ENCODE measurements at places on chromosomes 4 and X.

DNA sequence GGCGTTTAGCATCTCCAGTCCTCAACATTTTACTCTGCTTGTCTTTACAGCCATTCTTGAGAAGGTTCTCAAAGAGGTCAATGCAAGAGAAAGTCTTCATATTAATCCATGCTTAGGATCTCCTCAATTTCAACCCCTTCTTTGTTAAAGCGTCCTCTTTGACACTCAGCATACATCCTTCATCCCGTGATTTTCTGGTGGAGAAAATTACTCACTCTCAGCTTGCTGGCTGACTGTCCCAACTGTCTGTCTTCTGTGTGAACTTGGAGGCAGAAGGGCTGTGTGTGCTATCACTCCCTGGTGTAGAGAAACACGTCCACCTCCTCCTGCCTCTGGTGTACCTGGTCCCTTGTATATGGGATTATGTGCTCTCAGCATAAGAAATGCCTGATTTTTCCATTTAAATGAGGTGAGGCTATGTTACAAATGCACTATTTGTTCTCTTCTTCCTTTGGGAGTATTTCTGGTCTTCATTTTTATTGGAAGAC is 57.8 kb downstream of the GALNT7 start:
- no peak for DNase-seq

GRCh38 chr4:89834486-89835209 is 2.3 kb downstream of the SNCA start:
- DNase-seq = no peak

- DNase-seq = no peak
Measured at GRCh38 chrX:26915064-26915463, 548.1 kb downstream of the PPP4R3C start.

DNA sequence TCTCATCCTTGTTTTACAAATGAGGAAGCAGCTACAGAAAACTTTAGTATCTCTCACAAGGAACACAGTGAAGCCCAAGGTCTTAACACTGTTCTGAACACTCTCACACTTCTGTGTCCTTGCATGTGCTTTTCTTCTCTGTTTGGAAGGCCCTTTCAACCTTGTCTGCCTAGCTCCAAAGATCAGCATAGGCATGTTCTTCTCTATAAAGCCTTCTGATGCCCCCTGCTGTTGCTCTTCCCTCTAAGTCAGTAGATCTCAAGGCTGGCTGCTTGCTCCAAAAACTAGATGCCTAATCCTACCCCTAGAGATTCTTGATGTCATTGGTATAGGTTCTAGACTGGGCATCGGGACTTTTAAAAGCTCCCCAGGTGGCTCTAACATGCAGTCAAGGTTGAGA is 5.9 kb downstream of the APOO start:
- peak; percentile 90 for DNase-seq

GRCh38 chr4:78644744-78645330 is 93.3 kb downstream of the ANXA3 start:
- DNase-seq = peak; percentile 39

DNA sequence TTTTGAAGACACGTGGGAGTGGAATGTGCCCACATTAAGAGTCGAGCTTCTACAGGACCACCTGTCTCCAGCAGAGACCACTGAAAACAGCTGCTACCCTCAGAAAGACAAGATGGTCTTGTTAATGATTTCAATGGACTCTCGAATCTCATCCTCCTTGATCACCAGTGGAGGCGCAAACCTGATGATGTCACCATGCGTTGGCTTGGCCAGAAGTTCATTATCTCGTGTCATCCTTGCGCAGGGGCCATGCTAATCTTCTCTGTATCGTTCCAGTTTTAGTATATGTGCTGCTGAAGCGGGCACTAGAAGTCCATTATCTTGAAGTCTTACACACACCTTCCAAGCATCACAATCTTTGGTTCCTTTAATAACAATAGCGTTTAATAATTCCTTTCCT is 23.3 kb downstream of the SPACA5B start:
- DNase-seq = no peak

DNA sequence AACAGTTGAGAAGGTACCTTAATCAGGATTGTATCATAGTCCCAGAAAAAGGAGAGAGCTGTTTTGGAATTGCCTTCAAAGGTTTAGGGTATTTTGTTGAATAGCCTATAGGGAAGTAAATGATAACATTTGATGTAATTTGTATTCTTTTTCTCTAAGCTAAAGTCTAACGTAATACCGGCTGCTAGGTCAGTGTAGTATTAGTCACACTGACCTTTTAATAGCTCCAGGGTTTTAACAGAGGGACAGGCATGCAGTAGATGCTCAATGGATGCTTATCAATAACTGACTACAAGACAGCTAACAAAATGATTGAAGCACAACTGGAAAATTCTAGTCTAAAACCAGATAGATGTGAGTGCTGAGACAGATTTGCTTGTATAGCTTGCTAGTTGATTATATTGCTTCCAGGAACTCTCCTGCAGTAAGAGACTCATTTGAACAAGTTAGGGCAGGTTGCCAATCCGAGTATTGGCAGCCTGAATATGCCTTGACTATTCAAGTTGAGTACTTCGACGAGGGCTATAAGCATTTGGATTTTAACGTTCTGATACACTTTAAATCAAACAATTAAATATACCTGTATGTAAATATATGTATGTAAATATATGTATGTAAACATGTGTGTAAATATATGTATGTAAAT is 16.5 kb upstream of the PNPLA4 start:
- DNase-seq = no peak

GRCh38 chrX:150465881-150466775 is 102.3 kb upstream of the MTM1 start:
- DNase-seq = no peak

GRCh38 chr4:86151196-86151595 is 208.7 kb downstream of the MAPK10 start:
- no peak for DNase-seq

- no peak for DNase-seq
Measured at GRCh38 chr4:159232465-159233106, 129.7 kb downstream of the RAPGEF2 start.

DNA sequence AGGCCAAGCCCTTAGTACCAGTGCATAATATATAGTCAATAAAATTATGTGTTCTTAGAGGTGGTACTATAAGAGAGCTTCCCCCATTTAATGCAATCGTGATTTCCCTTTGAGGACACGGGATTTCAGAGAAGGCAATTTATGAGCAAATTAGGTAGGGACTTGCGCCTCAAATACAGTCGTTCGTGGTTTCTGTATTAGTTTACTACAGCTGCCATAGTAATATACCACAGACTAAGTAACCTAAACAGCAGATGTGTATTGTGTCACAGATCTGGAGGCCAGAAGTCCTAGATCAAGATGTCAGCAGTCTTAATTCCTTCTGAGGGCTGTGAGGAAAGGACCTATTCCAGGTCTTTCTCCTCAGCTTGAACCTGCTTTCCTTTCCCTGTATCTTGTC is 1.5 kb upstream of the PUDP start:
- DNase-seq = no peak

DNA sequence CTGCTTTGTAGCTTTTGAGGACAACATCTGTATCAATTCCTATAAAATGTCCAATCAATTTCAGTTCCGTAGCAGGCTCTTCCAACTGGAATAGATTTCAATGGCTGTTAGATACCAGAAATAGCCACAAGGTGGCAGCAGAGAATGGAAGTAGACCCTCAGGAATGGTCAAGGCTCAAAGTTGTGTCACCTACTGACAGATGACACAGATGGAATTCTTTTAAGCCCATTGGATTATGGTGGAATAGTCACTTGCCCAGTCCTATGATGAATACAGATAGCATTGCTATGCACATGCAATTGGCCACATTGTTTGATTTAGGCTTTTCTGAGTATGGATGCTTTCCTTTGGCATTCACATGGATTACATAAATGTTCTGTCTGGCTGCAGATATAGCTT is 130.4 kb upstream of the RADX start:
- peak; percentile 64 for DNase-seq

DNA sequence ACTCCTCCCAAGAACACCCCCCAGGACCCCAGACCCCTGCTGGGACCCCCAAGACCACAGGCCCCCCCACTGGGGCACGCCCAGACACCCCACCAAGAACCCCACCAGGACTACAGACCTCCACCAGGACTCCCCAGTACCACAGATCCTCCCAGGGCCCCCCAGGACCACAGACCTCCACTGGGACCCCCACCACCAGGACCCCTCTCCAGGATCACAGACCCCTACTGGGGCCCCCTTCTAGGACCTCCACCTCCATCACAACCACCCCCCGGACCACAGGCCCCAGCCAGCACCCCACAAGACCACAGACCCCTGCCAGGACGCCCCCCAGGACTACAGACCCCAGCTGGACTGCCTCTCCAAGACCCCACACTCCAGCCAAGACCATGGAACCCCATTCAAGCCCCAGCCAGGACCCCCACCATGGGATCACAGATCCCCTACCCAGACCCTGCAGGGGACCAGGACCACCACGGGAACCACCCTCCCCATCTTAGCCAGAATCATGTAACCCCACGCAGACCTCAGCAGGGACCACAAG is 855 bp upstream of the DHRSX start:
- no peak for DNase-seq

- DNase-seq = peak; percentile 27
Measured at GRCh38 chr4:181202240-181202639, 1041.0 kb upstream of the TENM3 start.

DNA sequence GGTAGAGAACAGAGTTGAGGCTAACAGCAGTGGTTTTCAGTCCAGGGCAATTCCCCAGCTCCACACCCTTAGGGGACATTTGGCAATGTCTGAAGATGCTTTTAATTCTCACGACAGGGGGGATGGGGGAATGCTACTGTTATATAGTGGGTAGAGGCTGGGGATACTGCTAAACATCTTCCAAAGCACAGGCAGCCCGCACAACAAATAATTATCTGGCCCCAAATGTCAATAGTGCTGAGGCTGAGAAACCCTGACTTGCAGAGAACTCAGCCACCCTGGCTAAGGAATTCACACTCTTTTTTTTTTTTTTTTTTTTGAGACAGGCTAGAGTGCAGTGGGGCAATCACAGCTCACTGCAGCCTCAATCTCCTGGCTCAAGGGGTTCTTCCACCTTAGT is 60.6 kb downstream of the POLR2B start:
- no peak for DNase-seq

DNA sequence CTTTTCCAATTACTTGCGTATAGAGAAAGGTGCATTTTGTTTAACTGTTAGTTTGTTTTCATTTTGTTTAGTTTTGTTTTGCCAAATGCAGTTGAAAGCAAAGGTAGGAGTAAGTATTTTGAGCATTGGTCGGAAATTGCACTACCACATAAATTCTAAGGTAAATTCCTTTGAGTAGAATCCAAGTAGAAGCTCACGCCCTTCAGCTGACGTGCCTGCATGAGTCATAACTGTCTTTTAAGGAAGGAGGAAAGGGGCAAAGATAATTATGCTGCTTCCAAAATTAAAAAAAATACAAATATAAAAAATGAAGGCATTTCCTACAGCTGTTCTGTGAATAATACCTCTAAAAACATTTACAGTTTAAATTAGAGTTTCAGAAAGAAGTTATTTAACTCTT is 110.2 kb upstream of the MYOZ2 start:
- DNase-seq = no peak

DNA sequence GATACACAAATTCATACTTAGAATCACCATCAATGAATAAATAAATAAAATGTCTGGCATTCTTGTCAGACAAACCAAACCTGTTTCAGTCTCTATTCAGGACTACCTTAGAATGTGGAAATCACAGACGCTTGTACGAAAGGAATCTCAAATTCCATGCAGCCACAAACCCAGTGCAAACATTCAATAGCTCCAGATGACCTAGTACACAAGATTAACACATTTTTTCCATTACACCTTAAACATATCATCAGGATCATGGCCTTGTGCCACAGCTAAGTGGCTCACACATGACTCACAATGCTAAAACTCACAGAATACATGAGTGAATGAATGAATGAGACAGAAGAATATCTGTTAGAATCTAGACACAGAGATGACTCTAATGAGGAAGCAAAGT is 134.2 kb downstream of the PWWP3B start:
- DNase-seq = no peak

- DNase-seq = no peak
Measured at GRCh38 chr4:87026800-87027495, 92.1 kb downstream of the AFF1 start.

DNA sequence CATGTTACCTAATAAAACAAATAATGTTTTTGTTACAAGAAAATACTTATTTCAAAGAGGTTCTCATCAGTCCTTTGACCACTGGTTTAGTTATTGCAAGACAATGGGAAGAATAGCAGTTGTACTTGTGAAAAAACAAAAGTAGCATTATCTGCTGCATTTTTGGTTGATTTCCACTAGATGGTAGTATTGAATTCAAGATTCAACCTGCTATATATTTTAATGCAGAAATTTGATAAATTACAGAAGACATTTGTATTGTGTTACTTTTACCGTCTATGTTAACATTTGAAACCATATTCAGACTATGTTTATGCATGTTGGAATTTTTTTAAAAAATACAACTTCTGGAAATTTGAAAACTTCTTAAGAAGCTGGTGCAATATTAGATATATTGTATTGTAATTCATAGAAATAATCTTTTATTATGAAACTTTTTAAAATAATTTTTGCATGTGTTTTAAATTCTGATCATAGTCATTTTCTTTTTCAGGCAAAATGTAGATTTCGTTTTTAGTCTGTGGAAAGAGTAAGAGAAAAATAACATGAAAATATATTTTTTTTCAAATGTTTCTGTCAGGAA is 56.4 kb downstream of the SPCS3 start:
- DNase-seq = peak; percentile 16

DNA sequence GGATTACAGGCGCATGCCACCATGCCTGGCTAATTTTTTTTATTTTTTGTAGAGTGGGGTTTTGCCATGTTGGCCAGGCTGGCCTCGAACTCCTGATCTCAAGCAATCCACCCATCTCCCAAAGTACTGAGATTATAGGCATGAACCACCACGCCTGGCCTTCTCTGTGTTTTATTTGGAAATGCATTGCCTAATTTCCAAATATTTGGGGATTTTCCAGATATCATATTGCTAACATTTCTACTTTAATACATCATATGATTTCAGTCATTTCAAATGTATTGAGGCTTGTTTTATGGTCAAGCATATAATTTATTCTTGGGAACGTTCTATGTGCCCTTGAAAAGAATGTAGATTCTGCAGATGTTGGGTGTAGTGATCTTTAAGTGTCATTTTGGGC is 38.8 kb downstream of the FGF2 start:
- no peak for DNase-seq
